Activated CD4-positive, alpha-beta T cell treated with anti-CD3 and anti-CD28 coated beads, Interleukin-2, amount 50 U/mL, for 24 hours (primary cell): ENCODE measurements at places on chromosomes 3 and 15.

DNA sequence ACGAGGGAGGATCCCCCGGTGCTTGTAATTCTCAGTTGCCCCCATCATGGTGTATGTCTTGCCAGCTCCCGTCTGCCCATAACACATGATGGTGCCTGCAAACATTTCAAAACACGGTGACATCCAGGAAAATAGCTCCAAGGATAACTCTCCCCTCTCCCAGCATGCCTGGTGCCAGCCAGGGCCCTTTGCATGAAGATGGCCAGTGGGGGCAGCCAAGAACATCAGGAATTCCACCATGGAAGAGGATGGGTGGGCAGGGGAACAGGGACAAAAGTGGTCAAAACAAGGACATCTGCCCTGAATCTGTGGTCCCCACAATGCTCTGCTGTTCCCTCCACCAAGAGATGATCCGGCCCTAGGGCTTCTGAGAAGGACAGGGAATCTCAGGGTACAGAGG is 9.0 kb downstream of the KIF9 start:
- no peak for DNase-seq

DNA sequence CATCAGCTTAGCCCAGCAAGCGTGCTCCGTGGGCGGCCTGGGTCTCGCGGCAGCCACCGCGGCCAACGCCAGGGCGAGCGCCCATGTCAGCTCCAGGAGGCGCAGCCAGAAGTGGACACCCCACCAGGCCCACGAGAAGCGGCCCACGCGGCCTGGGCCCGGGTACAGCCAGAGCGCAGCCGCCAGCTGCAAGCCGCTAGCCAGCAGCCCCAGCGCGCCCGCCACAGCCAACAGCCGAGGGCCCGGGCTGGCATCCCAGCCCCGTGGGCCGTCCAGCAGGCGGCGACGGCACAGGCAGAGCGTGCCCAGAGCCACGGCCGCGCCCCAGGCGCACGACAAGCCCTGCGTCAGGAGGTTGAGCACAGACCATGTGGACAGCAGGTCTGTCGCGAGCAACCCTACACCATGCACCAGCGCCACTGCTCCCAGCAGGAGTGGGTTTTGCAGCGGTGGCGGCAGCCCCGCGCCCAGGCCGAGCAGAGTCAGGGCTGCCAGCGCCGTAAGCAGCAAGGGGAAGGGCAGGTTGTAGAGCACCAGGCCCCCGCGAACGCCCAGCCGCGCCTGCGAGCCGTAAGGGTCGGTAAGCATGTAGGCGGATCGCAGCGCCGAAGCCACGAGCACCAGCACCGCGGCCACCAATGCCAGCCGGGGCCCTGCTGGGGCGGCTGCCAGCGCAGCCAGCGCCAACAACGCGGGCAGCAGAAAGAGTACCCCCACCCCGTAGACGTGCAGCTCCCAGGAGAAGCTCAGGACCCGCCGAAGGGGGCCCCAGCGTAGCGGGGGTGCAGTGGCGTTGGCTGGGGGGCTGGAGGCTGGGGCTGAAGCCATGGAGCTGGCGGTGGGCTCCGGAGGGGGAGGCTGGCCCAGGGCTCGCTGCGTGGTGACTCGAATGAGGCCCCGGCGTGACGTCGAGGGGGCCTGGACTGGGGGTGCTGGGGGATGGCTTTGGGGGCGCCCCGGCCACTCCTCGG is 4.9 kb downstream of the PRRT3 start:
- DNase-seq: no peak

GRCh38 chr3:22691856-22692628 is 511.1 kb upstream of the UBE2E2 start:
- DNase-seq: no peak

DNA sequence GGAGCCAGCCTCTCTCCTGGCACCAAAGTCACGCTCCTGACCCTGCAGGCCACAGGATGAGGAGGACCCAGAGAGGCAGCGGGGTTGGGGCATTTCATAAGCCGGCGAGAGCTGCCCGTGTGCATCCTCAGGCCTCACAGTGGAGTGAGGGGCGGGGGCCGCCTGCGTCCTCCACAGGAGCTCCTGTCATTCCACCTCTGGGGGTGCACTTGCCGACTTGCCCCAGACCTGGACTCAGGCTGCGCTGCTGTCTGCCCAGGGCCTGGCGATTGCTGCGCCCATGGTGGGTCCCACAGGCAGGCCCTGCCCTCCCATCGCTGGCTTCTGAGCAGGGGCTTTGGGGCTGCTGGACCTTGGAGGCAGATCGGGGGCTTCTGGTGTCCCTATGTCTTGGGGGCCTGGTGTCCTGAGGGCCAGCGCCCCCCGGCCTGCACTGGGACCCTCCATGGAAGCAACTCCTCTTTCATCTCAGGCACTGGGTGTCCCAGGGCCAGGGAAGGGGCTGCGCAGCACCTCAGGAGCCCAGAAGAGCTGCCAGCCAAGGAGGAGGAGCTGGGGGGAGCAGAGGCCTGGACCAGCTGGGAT is 184.0 kb downstream of the GOLGA6L6 start:
- DNase-seq: no peak

GRCh38 chr3:116306720-116307119 is 138.6 kb downstream of the LSAMP start:
- no peak for DNase-seq

DNA sequence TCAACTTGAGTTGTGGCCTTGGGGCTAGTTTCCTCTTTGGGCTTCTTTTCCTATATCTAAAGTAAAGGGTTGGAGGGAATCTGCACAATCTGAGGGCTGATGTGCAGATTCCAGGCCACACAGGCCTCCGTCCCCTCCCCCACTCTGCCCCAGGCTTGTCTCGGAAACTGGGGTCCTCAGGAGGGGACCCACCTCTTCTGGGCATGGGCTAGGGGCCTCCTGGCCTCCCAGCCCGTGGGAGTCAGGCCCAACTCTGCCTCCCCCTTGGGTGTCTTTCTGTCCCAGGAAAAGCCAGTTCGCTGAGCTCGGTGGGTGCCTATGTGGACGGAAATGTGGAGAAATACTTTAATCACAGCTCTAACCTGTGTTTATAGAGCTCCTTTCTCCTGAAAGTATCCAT is 4.8 kb downstream of the SMAD6 start:
- no peak for DNase-seq
